ENCODE measurements at places on chromosomes 1 and 21.
A peak's percentile ranks its signal among the peaks of the same experiment; 100 is the strongest.

DNA sequence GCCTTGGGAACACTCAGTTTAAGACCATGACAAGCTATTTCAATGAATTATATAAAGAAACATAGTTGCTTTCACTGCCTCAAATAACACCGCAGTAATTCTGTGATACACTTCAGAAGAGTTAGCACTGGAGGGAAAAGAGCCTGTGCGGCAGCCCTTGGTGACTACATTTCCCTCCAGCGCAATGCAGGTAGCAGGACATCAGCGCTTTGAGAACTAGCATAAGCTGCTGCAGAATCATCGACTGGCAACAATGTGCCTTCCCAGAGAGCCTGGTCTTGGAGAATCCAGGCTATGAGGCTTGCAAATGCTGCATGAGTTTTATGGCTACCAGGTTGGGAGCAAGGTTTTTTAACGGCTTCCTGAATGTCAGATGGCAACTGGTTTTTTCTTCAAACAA lies 7.5 kb downstream of the NRIP1 start:
- DNase-seq, result no peak

GRCh38 chr1:116984406-116985160 lies 17.0 kb upstream of the CD101 start:
- no peak for DNase-seq

DNA sequence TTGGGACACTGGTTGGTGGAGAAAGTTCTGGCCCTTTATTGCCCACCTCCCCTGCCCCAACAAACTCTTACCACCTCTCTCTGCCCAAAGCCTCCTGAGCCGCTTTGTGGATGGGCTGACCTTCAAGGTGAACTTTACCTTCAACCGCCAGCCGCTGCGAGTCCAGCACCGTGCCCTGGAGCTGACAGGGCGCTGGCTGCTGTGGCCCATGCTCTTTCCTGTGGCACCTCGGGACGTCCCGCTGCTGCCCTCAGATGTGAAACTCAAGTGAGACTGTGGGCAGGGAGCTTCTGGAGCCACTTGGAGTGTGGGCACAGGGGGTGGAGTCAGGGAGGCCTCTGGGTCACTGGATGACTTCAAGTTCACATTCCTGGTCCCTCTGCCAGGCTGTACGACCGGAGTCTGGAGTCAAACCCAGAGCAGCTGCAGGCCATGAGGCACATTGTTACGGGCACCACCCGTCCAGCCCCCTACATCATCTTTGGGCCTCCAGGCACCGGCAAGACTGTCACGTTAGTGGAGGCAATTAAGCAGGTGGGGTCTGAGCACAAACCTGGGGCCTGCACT lies 12.5 kb downstream of the RHOC start:
- no peak for DNase-seq

GRCh38 chr1:1910651-1911331 lies 4.3 kb upstream of the CALML6 start:
- no peak for DNase-seq

DNA sequence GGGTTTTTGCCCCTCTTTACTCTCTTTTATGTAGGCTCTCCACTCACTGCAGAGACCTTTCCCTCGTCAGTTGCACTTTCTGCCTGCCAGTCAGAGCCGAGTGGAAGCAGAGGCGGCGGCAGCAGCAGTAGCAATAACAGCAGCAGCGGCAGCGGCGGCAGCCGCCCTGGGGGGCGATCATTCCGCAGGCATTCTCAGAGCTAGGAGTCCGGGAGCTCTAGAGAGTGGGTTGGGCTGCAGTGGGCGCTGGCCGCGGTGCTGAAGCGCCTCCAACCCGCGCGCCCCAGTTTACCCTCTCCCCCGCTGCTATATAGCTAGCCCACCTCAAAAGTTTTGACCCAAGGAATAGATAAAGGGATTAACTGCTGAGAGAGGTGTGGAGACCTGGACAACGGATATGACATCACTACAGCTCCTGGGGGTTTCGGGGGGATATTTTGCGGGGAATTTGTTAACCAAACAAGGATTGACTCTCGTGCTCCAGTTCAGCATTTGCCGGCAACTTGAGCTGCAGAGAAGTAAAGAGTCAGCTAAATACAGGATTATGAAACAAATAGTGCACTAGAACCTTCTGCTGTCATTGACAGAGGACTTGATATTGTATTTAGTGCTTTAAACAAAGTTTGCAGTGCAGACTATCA lies at the start of gene OLFM3:
OLFM3 (minus strand) TSS at position 102 of the 641 bp plus-strand sequence.
- no peak for DNase-seq

GRCh38 chr1:23551849-23552248 lies 7.5 kb downstream of the ID3 start:
- DNase-seq, result no peak

DNA sequence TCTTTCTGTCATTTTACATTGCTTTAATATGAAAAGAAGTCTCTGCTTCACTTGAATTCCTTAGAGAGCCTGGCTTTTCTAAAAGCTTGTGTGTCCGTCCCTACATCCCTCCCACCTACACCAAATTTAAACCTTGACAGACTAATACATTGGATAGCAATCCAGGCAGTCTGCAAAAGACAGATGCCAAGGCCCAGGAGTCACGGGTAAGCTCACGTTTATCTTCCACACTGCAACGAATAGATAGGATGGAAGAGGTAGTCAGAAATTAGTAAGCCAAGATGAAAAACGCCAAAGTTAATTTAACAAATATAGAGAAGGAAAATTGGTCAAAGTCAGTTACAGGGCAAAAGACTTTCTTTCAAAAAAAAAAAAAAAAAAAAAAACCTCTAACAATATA lies 338.1 kb downstream of the SMYD3 start:
- DNase-seq, result no peak

- DNase-seq, result no peak
These were observed 10.6 kb downstream of the RXRG start for GRCh38 chr1:165434281-165434680.

DNA sequence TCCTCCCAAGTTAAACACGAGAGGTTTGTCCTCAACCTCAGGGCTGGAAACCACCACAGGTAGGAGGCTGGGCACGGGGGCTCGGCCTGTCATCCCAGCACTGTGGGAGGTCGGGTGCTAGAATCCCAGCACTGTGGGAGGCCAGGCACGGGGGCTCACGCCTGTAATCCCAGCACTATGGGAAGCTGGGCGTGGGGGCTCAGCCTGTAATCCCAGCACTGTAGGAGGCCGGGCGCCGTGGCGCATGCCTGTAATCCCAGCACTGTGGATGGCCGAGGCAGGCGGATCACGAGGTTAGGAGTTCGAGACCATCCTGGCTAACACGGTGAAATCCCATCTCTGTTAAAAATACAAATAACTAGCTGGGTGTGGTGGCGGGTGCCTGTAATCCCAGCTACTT lies 6.7 kb upstream of the CDK11A start:
- DNase-seq, result no peak

GRCh38 chr21:25094695-25095094 lies 512.6 kb downstream of the MRPL39 start:
- DNase-seq, result peak; percentile 8

- no peak for DNase-seq
These were observed 1.2 kb upstream of the CLEC20A start for GRCh38 chr1:178497903-178498478.

GRCh38 chr1:16289959-16290358 lies 53.0 kb upstream of the CPLANE2 start:
- no peak for DNase-seq

GRCh38 chr1:12380326-12381249 lies 150.8 kb downstream of the VPS13D start:
- no peak for DNase-seq

DNA sequence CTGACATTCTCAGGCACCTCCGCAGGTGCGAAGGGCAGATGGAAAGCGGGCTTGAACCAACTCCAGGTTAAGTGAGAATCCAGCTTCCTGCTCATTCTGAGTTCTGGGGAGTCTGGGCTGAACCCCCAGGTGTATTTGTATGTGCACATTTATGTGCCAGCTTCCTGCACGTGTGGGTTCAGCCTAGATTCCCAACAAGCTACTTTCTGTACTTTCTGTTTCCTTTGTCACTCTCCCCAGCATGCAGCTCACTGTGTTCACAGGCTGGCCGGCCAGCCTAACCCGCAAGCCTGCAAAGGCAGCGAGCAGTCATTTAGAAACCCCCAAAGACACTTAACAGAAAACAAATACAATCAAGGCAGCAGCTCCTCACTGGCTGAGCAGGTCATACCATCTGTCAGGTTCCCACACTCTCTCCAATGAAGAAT lies 1.3 kb upstream of the IL19 start:
- DNase-seq, result no peak

DNA sequence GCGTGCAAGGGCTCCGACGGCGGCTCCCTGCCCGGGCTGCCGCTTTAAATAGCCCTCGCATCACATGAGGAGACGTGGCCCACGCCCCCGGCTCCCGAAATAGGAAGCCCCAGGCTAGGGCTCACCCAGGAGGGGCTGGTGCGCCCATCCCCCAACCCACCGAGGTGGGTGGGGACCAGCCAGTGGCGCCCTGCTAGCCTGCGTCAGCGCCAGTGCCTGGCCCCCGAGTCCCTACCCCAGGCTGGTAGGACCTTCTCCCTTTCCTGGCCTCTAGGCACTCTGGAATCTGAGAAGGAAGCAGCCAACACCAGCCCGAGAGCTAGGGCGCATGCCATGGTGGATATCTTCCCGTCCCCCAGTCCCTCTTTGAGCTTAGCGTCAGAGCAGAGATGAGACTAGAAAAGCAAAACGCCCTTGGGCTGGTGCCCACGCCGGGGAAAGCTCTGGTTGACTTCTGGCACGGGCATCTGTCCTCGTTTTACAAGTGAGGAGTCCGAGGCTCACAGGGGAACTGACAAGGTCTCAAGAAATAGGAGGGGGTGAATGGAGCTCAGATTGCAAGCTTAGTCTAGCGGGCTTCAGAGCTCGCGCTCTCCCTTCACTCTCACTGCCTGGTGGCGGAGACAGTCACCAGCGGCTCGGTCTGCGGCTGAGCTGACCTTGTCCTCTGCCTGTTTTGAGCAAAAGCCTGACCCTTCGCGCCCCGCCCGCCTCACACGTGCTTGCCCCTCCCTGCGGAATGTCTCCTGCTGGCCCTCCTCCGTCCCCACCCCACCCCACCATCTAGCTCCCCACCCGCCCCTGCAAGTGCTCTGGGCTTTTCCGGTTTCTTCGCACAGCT lies at the start of gene FABP3:
FABP3 (minus strand) TSS at position 21 of the 841 bp plus-strand sequence. CDS start 62 bp downstream, outside the sequence.
- no peak for DNase-seq

DNA sequence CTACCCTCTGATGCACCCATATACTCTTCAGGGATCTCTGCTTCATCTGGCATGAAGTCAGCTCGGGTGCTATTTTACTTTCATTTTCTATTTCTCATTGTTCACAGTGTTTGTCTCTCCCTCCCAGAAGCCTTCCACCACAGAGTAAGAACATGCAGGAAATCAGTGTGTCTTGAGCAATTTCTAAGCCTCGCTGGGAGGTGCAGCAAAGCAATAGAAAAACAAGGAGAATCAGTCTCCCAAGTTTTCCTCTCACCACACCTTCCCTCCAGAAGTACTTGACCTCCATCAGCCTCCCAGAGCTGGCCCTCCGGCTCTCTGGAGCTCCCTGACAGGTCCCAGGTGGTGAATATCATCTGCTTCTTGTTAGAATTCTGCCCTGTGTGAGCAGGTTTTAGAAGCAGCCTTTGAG lies 594.7 kb upstream of the CAMK1G start:
- peak; percentile 47 for DNase-seq

DNA sequence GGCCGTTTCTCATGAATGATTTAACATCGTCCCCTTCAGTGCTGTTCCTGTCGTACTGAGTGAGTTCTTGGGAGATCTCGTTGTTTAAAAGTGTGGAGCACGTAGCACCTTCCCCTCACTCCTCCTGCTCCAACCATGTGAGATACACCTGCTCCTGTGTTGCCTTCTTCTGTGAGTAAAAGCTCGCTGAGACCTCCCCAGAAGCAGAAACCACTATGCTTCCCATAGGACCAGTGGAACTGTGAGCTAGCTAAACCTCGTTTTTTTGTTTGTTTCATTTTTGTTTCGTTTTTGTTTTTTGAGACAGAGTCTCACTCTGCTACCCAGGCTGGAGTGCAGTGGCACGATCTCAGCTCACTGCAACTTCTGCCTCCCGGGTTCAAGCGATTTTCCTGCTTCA lies 198.6 kb downstream of the NCAM2 start:
- DNase-seq, result no peak

- DNase-seq, result no peak
These were observed 36.5 kb downstream of the DDX20 start for GRCh38 chr1:111792249-111792648.

- peak; percentile 54 for DNase-seq
These were observed 43.2 kb upstream of the PLA2G4A start for GRCh38 chr1:186785503-186785902.

- no peak for DNase-seq
These were observed 9.8 kb upstream of the MYSM1 start for GRCh38 chr1:58709540-58710175.

DNA sequence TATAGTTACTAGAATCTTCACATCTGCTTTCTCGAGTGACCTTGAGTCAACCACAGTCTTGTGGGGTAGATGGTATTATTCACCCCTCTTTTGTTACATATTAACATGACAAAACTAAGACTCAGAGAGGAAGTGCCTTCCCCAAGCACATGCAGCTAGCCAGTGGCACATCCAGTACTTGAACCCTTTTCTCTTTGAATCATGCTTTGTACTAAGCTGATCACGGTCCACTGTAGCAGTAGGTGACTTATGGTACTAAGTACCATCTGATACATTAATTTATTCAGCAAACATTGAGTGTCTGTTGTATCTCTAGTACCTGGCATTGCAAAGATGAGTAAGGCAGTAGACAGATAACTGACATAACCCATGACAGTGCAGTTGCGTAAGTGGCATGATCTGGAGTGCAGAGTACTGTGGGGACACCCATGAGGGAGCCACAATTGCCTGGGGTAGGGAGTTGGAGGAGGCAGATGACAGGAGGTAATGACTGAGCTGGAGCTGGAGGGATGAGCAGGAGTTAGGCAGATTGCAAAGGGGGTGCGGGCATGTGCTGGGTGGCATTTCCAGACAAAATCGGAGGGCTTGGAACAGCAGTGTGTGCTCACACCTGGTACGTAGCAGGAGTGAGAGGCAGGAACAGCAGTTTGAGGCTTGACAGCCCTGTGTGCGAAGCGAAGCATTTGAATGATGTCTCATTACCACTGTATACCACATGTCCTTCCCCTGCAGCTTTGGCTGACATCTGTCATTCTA lies 29.8 kb downstream of the UCK2 start:
- peak; percentile 86 for DNase-seq

DNA sequence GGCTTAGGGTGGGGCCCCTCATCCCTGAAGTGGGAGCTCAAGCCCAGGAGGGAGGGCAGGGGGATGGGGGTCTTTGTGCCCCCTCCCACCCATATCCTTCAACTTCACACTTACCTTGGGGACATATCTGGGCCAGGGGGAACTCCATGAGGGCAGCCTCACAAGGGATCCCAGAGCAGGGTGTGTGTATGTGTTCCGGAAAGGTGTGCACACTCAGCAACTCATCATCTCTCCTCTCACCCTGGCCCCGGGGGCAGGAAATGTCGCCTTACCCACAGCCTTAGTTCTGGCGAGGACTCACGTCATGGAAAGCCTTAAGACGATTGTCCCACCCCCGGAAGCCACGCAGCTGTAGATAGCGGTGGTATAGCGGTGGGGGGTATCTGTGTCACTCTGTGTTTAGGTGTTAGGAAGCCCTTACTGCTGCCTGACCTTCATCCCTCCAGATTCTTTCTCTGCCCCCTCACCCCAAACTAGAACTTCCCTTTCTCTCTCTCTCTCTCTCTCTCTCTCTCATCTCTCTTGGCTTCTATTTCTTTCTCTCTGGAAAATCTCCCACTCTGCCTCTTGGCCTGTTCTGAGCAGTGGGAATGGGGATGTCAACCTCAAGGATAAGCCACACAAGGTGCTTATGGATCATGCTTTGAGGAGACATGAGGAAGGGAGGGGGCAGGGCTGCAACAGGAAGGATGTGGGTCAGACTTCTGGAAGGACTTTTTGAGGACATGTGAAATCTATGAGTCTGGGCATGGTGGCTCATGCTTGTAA lies at the start of gene SH2D2A:
SH2D2A (minus strand) TSS at position 288 of the 768 bp plus-strand sequence; CDS start at position 148, 140 bp downstream.
- peak; percentile 5 for DNase-seq

- DNase-seq, result no peak
These were observed 299 bp upstream of the PROX1 start for GRCh38 chr1:213987422-213987926.

All from AML-193 (cell line).